ENCODE measurements at places on chromosomes 13 and 19.

- DNase-seq: no peak
Measured at GRCh38 chr13:26971990-26972887, 199.4 kb downstream of the USP12 start.

- DNase-seq: no peak
Measured at GRCh38 chr13:27113436-27113835, 58.2 kb downstream of the USP12 start.

DNA sequence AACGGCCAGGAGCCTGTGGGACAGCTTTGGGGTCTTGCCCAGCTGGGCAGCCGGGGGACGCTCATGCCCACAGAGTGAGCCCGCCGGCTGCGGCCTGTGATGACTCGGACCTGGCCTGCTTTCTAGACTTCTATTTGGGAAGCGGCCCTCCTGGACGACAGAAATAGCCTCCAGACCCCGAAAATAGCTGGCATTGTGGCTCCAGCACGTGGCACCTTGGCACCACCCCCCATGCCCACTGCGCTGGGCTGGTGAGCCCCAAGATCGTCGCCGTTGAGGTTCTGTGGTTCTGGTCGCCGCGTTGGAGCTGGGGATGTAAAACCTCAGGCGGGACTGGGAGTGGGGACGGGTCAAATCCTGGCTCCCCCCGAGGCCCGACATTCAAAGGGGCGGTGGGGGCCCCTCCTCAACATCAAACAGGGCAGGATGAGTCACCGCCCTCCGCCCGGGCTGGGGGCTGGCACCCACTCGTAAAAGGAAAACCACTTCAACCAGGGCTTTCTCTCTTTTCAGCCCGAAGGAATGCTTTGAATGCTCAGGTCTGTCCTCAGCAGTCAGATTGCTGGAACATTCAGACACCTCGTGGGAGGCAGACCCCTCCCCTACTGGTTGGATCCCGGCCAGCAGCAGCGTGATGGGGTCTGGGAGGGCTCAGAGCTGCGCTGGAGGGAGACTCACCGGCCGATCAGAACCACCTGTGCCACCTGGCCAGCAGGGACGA is 42.1 kb downstream of the GADD45B start:
- DNase-seq: no peak

GRCh38 chr13:19089315-19089714 is 92.3 kb downstream of the TUBA3C start:
- DNase-seq: no peak

- DNase-seq: no peak
Measured at GRCh38 chr19:54653181-54653809, 9.5 kb upstream of the LILRB4 start.

- peak; percentile 64 for DNase-seq
Measured at GRCh38 chr19:45059258-45059965, 16.9 kb downstream of the ZNF296 start.

DNA sequence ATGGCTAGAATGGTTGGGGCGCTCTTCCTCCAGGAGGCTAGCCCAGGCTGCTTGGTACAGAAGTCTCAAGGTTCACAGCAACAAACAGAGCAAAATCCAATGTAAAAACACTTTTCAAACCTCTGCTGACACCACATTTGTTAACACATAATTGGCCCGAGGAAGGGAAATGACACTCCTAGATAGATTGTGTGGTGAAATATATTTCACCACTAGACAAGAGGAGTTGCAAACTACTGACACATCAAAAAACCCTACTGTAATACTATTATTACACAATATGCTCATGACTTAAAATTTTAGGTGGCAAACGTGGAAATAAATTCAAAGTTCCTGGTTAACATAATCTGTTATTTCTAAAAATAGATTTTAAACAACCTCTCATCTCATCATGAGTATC is 643.6 kb downstream of the PCDH9 start:
- DNase-seq: no peak

DNA sequence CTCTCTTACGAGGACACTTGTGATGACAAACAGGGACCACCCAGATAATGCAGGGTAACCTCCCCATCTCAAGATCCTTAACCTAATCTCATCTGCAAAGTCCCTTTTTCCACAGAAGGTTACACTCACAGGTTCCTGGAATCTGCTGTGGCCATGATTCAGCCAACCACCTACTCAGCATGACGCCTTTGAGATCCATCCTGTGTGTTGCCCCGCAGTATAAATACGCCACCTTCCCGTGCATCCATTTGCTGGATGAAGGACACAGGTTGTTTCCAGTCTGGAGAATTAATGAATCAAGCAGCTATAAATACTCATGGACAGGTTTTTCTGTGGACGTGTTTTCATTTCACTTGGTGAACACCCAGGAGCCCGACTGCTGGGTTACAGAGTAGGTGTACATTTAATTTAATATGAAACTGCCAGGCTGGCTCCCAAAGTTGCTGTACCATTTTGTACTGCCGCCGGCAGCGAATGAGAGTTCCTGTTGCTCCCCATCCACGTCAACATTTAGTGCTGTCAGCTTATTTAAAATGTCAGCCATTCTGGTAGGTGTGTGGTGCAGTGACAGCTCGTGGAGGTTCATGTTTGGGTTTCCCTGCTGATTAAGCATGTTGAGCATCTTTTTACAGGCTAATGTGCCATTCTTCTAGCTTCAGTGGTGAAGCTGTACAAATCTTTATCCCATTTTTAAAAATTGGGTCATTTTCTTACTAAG is 40.2 kb downstream of the ELL start:
- DNase-seq: no peak

DNA sequence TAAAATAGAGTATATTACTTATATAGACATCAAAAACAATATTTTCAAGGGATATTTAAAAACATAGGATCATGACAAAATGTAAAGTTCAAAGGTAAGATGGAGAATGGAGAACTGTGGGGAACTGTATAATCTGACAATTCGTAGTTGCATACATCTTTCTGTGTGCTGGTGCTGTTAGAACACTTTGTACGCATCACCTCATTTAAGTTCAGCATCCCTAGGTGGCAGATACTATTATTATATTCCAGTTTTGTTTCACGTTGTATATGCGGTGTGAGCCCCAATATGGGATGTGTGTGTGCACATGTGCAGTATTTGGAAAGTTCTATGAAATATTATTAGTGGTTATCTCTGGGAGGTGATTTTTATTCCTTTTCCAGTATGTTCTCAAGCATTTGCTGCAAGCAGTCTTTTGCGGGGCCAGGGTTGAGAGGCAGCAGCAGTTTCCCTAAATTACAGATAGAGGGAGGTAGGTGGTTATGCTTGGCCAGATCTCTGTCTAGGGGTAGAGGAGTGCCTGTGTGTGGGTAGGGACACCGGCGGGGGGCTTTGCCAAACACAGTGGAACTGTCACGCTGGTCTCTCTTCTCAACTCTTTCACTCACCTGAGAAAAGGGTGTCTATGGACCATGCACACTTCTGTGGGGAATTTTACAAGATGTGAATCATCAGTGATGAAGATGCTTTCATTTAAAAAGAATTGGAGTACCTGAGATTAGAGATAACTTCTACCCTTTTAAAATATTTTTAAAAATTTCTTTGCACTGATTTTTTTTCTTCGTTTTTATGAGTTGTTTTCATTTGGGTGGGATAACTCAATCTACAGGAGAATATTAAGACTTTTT is 55.6 kb upstream of the ALOX5AP start:
- no peak for DNase-seq

- no peak for DNase-seq
Measured at GRCh38 chr13:70253411-70253810, 145.2 kb upstream of the KLHL1 start.

DNA sequence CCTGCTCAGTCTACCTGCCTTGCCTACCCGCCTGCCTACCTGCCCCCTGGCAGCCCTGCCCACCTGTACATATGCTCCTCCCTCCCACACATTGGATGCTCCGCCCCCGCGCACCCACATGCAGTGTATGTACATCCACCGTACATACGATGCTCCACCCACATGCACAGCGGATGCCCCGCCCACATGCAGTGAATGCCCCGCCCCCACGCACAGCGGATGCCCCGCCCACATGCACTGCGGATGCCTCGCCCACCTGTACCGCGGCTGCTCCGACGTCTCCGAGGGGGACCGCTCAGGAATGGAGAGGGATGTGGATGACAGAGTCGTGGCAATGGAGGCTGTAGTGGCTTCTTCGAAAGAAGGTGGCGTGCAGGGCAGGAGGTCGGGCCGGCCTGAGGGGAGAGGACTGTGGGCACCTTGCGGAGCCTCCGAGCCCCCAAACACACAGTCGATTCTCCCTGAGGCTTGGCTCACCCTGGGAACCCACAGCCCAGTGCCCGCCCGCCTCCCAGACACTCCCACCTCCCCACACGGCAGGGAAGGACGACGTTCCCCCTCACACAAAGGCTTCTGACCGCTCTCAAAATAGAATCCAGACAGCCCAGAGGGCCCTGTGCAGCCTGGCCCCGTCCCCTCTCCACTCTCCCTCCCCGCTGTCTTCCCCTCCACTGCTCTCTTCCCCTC is 16.5 kb upstream of the CACTIN start:
- no peak for DNase-seq

All from activated naive CD8-positive, alpha-beta T cell treated with anti-CD3 and anti-CD28 coated beads, Interleukin-2, amount 50 U/mL, for 16 hours (primary cell).